Stimulated activated CD8-positive, alpha-beta memory T cell treated with anti-CD3 and anti-CD28 coated beads, Interleukin-2, amount 100 ng/mL, for 1 hour (primary cell): ENCODE measurements at places on chromosomes 5 and 9.

- no peak for DNase-seq
Observed at GRCh38 chr9:99637641-99638040, 184.0 kb upstream of the NR4A3 start.

- no peak for DNase-seq
Observed at GRCh38 chr9:70120834-70121510, 77.3 kb downstream of the MAMDC2 start.

- DNase-seq, result no peak
Observed at GRCh38 chr5:144549580-144549979, 378.9 kb downstream of the KCTD16 start.

DNA sequence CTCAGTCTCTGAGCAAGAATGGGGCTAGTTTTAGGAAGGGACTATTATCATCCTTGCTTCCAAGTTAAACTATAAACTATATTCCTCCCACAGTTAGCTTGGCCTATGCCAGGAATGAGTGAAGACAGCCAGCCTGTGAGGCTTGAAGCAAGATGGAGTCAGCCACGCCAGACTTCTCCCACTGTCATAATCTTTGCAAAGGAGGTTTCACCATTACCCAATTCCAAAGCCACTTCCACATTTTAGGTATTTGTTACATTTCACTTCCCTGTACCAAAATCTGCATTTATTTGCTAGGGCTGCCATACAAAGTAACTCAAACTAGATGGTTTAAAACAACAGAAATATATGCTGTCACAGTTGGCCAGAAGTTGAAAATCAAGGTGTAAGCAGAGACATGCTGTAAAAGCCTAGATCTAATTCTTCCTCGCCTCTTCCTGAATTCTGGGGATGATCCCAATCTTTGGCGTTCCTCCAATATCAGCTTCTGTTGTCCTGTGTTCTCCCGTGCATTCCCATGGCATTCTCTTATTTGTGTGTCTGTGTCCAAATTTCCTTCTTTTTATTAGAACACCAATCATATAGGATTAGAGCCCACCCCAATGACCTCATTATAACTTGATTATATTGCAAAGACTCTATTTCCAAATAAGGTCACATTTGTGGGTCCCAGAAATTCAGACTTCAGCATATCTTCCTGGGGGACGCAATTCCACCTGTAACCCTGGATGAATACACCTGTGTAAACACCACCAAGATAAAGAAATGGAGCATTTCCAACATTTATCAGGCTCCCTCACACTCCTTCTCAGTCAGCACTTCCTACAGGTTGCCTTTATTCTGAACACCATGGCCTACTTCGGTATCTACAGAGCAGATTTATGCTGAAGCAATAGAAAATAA is 126.8 kb downstream of the GCNT1 start:
- no peak for DNase-seq

DNA sequence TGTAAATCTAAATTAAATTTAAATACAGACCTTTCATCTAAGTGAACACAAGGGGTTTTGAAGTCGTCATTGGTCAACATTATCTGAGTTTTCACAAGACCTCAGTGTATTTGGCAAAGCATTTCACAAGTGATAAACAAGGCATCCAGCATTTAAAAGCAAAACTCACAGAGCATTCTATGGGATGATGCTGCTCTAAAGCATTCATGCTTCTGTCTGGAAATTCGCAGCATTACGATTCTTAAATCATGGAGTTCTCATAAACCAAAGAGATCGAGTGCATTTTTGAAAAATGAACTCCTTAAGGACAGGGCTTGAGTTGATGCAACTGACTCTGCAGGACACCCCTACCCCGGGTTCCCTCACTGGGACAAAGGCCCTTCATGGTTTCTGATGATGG is 46.1 kb upstream of the SPATA31E1 start:
- DNase-seq, result no peak

DNA sequence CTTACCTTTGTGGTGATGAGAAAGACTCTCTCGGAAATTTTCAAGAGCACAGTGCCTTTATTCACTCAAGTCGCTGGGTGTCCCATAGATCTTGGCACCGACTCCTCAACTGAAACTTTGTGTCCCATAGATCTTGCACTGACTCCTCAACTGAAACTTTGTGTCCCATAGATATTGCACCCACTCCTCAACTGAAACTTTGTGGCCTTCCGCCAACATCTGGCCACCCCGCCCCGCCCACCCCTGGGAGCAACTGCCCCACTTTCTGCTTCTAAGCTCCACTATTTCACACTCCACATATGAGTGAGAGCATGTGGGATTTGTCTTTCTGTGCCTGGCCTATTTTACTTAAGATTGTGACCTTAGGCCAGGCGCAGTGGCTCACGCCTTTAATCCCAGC is 12.7 kb upstream of the EGFL7 start:
- no peak for DNase-seq

GRCh38 chr5:150279330-150280020 is 10.1 kb downstream of the CAMK2A start:
- DNase-seq, result no peak

DNA sequence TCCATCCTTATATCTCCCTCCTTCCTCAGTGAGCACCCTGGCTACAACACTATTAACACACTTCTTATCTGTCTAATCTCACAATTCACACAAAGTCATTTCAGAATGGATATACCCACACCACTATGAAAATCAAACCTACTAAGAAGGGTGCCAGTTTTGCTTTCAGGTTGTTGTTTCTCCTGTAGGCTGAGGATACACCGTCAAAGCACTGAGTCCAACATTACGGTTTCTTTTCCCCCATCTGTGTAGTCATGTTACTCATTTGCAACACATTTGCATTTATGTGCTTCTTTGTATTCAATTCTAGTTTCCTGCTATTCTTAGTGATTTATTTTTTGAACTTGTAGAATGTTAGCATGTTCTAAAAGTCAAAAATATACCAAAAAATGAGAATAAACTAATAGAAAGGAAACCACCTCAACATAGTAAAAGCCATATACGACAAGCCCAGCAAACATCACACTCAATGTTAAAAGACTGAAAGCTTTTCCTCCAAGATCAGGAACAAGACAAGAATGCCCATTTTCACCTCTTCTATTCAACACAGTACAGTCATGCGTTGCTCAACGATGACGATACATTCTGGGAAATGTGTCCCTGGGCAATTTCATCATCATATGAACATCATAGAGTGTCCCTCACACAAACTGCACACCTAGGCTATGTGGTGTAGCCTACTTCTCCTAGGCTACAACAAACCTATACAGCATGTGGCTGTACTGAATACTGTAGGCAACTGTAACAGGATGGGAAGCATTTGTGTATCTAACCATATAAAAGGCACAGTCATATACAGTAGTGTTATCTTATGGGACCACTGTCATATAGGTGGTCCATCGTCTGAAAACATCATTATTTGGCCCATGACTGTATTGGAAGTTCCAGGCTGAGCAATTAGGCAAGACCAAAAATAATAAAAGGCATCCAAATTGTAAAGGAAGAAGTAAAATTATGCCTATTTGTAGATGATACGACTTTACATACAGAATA is 6.3 kb downstream of the ROR2 start:
- no peak for DNase-seq

GRCh38 chr9:111728617-111729366 is 65.9 kb downstream of the SHOC1 start:
- no peak for DNase-seq

- no peak for DNase-seq
Observed at GRCh38 chr9:104915049-104915448, 12.9 kb downstream of the ABCA1 start.

DNA sequence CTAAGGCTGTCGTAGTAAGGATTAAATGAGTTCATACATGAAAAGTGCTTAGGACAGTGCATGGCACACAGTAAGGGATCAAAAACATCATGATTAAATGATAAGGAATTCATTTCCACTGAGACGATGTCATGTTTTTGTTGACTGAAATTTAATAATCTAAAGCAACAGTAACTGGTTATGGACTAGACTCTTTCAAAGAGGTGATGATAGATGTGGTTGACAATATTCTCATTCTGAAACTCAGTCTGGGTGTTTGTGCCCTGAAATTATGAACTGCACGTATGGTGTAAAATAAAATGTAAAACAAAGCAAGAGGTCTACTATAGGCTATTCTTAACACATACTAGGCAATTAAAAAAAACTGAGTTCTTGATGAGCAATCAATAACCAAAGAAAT is 280.0 kb downstream of the DENND1A start:
- no peak for DNase-seq
